Activated naive CD4-positive, alpha-beta T cell treated with anti-CD3 and anti-CD28 coated beads, Interleukin-2, amount 50 U/mL, for 16 hours (primary cell): ENCODE measurements at places on chromosomes 3 and 15.
A peak's percentile ranks its signal among the peaks of the same experiment; 100 is the strongest.

GRCh38 chr15:99995543-99995942 lies 262.3 kb upstream of the LYSMD4 start:
- DNase-seq = no peak

DNA sequence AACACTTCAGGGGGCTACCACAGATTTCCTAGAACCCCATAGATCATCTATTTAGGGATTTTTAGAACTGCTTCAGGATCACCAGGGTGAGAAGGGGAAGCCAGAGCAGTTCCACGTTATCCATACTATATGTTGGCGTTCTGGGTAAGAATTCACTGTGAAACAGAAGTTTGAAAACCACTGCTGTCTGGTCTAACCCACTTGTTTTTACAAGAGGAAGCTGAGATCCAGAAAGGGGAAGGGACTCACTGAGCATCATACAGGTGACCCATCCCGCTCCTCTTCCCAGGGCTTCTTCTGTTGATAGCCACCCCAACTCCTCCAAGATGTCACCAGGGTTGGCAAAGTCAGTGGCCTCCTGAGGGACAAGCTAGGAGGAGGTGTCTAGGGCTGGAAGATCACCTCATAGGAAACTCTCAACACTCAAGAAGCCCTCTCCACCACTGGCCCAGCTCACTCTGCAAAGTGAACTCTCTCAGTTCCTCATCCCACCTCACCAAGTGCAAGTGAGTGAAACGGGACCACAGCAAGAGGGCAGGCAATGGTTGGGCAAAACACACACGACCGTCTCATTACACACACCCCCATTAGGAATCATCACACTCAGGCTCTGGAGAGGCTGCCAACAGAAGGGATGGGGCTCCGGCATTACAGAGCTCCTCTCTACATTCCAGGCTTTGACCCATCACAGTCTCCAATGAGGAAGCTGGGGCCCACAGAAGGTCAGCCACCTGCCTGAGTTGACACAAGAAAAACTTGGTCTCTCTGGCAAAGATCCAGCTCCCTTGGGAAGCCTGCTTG lies 1.8 kb downstream of the DAPK2 start:
- no peak for DNase-seq

DNA sequence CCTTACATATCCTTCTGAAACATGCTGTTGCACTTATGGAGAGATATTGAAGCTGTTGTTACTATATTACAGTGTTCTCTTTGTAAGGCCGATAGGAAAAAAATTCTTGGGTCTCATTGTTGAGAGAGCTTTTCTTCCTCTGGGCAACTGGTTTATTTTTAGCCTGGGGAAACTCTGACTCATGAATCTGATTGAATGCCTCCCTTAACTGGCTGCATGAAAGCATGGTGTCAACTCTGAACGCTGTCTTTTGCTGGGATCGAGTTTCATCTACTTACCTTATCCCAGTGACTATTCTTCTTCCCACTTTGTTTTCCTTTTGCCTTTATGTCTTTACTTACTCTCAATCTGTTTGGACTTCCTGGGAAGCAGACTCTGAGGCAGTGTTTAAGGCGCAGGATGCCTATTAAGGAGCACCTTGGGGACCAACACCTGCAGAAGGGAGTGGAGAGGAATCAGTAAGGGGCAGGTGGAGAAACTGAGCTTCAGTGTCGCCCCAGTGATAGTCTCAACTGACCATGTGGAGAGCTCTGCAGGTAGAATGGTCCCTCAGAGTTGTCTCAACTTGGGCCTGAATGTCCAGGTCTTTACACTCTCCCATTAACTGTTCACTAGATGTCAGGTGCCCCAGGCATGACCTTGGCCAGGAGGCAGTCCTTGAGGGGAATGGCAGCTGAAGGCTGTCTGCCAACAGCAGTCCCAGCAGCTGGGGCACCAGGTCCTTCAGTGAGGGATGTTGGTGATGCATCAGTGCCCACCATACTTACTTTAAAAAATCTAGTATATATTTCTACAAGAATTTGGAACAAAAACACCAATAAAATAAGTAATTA lies 88.9 kb upstream of the CCNL1 start:
- no peak for DNase-seq

DNA sequence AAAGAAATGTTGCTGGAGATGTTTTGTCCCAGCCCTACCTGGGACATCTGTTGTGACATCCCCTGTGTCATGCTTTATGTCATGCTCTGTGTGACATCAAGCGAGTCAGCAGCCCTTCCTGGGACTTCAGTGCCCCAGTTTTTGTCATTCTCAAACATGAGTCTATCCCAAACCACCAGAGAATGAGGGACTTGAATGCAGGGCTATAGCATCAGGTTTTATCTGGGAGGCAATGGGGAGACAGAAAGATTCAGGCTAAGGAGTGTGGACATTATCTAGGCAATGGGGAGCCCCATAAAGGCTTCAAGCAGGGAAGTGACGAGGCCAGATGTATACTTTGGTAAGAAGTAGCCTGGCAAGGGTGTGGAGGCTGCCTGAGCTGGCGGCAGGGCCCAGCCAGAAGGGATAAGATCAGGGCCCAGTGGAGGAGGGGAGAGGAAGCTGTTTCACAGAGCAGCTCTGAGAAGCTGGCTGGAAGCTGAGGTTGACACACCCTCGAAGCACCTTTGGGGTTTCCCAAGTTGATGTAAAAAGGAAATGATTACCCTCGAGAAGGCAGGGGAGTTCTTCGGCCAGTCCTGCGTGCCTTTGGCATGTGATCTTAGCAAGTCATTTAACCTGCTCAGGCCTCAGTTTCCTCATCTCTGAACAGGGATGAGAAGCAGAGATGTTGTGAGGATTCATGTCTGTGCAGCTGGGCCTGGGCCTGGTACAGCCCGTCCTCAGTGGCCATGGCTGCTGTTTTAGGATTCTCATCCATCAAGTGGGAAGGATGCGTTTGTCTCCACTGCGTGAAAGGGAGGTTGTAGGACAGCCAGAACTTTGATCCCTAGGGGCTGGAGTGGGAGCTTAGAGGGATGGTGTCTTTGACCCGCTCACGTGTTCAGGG lies 34.3 kb downstream of the IRAK2 start:
- DNase-seq = peak; percentile 57

DNA sequence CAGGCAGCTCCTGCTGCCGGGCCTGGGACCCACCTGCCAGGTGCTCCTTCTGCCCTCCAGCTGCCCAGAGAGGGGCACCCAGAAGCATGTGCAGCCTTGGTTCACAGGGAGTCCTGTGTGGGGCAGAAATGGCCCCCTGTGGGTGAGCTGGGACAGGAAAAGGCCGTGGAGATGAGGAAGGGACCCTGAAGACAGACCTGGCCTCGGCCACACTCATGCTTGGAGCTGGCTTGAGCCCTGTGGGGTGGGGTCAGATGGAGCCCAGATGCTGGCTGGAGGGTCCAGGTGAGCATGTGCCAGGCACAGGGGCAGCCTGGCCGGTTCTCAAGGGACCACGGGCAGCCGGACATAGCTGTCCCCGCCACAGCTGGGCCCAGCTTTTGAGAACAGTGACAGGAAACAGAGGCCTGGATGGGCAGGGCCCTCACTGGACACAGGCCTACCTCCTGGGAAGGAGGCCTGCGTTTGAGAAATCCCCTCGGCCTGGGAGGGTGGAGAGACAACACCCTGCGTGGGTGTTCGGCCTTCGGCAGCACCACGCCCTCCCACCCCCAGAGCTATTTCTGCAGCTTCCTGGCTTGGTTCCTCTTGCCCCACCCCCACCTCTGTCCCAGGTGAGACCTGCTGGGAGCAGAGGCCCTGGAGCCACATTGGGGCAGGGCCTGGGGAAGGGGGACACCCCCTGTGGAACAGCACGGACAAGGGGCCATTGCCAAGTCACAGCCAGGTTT lies 132.6 kb upstream of the MEF2A start:
- peak; percentile 18 for DNase-seq

- DNase-seq = no peak
These were observed 61.9 kb downstream of the PTPN9 start for GRCh38 chr15:75517233-75517632.
